ENCODE measurements at places on chromosomes 2 and 18.

GRCh38 chr2:10904455-10904854 is 7.3 kb upstream of the KCNF1 start:
- DNase-seq, result no peak

- DNase-seq, result no peak
Measured at GRCh38 chr2:238690511-238690910, 157.4 kb upstream of the TWIST2 start.

GRCh38 chr2:126995621-126996377 is 97.1 kb downstream of the TEX51 start:
- no peak for DNase-seq

DNA sequence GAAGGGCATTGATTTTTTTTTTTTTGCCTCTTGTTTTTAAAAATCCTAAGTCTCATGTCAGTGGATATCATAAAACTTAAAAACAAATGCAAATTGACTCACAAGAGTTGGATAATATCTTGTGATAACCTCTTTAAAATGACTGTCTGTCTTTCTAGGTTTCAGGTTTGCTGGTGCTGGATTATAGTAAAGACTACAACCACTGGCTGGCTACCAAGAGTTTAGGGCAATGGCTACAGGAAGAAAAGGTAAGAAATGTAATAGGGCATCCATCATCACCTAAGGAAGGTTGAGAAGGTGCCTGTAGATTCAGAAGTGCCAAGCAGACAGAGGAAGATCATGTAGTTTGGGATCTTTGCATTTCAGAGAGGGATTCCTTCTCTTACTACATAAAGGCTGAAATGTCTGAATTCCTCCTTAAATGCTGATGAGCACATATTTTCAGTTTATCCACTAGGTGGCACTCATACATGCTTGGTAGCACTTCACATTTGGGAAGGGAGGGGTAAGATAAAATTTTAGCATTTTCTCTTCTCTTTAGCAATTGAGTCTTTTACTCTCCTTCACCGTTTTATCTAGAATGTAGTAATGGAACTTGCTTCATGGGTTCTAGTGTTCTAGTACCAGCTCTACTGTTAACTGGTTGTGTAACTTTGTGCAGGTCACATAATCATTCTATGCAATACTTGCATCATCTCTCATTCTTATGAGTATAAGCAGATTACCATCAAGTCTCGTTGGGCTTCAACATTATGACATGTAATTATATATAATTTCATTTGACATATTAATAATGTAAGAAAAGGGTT is 21.1 kb downstream of the CPS1 start:
- DNase-seq, result no peak

GRCh38 chr2:180570864-180571263 is 409.5 kb upstream of the UBE2E3 start:
- no peak for DNase-seq

- DNase-seq, result no peak
Measured at GRCh38 chr2:111711270-111711669, 172.7 kb downstream of the ANAPC1 start.

GRCh38 chr2:85064927-85065577 is 68.1 kb upstream of the TCF7L1 start:
- DNase-seq, result no peak

- no peak for DNase-seq
Measured at GRCh38 chr18:37435150-37435867, 130.3 kb downstream of the CELF4 start.

GRCh38 chr18:22465859-22466457 is 48.2 kb upstream of the CTAGE1 start:
- DNase-seq, result no peak

DNA sequence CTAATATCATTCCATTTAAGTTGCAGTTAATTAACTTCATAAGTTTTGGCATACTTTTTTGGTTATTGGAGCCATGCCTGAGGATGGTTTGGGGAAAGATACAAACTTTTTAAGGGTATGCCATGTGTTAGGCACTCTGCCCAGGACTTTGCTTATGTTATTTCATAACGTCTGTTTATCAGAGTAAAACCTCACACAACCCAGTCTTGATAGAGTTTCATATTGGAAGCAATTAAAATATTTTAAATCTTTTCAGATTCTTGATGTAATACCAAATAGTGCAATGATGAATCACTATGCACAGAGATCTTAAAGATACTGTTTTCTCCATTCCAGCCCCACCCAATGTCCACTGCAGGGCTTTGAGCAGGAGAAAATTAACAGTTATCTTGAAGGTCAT is 529.1 kb upstream of the HNMT start:
- DNase-seq, result no peak

DNA sequence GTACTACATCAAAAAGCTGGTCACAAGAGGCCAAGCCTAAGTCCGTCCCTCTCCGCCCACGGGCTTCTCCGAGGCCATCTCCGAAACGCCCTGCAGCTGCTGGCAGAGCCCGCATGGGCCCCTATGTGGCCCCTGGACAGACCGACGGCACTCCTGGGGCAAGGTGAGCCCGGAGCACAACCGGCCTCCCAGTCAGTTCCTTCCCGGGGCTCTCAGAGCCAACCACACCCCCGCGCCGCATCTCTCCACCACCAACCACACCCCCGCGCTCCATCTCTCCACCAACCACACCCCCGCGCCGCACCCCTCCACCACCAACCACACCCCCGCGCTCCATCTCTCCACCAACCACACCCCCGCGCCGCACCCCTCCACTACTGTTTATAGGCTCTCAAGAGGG is 93.5 kb downstream of the ZNF516 start:
- no peak for DNase-seq

DNA sequence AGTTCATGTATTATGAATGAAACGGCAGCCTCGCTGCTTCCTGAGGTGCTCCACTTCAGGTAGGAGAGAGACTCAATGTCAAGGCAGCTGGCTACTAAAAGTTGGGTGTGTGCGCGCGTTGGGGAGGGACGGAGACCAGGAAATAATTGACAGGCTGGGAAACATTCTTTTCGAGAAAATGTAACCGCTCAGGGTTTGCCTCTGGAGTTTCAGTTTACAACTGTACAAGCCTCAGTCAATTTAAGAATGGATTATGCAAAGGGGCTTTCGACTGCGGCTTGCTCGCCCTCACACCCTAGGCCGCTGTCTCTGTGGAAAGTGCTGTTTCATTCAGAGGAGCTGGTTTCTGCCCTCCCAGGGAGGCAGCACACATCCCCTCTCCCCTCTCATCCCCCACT is 4.4 kb upstream of the SPRED2 start:
- DNase-seq, result no peak
